ENCODE measurements at places on chromosomes 6 and 20. TPM values are rescaled to one million over a fixed set of nuclear protein-coding genes. Genes with fewer than 3 reads are reported as not detected.

- no peaks in the 10 kb centered on the region for H3K36me3 ChIP-seq
- no peaks in the 10 kb centered on the region for H3K4me1 ChIP-seq
- H3K27ac ChIP-seq = no peak overlapping the region
- no peak overlapping the region for H3K4me3 ChIP-seq
- peaks cover 6% of the 10 kb centered on the region for H3K27me3 ChIP-seq
Measured at GRCh38 chr6:168126566-168127383, 47.8 kb upstream of the FRMD1 start.

The C20orf96 gene
- total RNA-seq = 5.9 TPM

The BPIFA2 gene
- total RNA-seq = not detected

DNA sequence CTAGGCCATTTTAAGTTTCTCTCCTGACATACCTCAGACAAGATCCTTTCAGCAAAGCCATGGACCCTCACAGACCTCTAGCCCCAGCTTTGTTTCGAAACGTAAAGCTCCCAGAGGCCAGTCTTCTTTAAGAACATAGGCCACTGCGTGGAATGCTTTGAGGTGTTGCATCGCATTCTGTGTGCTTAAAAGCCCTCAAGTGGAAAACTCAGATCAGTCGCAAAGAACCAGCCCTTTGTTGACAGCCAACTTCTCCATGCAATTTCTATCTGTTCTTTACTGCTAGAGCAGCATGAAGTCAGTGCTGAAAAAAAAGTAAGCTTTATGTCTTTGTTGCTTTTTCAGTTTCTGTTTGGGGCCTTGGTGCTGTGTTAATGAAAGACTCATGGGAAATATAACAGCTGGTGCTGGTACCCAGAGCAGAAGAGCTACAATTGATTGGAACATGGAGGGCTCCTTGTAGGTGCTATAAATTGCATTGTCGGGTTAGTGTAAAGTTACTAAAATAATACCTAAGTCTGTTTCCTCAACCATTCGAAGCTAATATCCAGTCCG is 142.6 kb downstream of the MAP3K7 start:
- H3K27ac ChIP-seq = peak overlapping the region; percentile 3
- peak overlapping the region; percentile 2 for H3K4me3 ChIP-seq
- H3K36me3 ChIP-seq = peaks cover 17% of the 10 kb centered on the region
- no peaks in the 10 kb centered on the region for H3K27me3 ChIP-seq
- peaks cover 26% of the 10 kb centered on the region for H3K4me1 ChIP-seq
- DNase-seq = no peak

GRCh38 chr6:110325197-110325596 is 33.0 kb downstream of the METTL24 start:
- no peak for DNase-seq
- no peak overlapping the region for H3K4me3 ChIP-seq
- H3K4me1 ChIP-seq = no peaks in the 10 kb centered on the region
- peaks cover 6% of the 10 kb centered on the region for H3K27me3 ChIP-seq
- no peak overlapping the region for H3K27ac ChIP-seq

The L3MBTL3 gene
- 16.9 TPM for total RNA-seq

DNA sequence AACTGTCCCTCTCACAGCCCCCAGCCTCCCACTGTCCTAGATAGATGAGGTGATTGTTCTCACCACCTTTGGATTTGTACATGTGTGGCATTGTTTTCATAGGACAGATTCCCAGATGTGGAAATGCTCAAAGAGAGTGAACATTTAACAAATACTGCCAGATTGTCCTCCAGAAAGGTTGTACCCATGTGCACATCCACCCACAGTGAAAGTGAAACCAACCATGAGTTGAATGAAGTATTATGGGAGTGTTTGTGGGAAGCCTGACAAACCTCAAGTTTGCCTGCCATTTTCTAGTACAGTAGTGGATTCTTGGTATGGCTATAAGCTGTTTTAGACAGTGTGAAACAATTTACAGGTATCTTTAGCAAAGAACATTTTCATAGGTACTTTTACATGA is 42.7 kb downstream of the ANKRD6 start:
- H3K4me1 ChIP-seq = peaks cover 26% of the 10 kb centered on the region
- DNase-seq = peak; percentile 47
- H3K4me3 ChIP-seq = no peak overlapping the region
- peaks cover 2% of the 10 kb centered on the region for H3K27me3 ChIP-seq
- H3K27ac ChIP-seq = no peak overlapping the region

GRCh38 chr6:43706788-43707187 is 19.2 kb upstream of the MRPS18A start:
- H3K27ac ChIP-seq = no peak overlapping the region
- peaks cover 52% of the 10 kb centered on the region for H3K27me3 ChIP-seq
- H3K4me3 ChIP-seq = no peak overlapping the region
- no peaks in the 10 kb centered on the region for H3K36me3 ChIP-seq
- no peak for DNase-seq

DNA sequence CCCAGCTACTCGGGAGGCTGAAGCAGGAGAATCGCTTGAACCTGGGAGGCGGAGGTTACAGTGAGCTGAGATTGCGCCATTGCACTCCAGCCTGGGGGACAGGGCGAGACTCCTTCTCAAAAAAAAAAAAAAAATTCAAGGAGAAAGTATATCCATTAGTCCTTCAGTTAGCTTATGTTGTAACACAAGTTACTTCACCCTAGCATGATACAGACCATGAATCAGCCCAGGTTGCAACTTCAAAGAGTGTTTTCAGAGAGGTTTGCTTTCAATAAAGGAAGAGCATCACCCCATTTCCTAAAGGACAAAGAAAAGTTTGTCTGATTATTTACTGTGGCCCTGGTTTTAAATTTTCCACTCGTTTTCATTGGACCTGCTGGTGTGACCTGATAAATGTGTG is 73.0 kb downstream of the SERAC1 start:
- H3K4me3 ChIP-seq = no peak overlapping the region
- H3K36me3 ChIP-seq = peaks cover 57% of the 10 kb centered on the region
- DNase-seq = no peak
- H3K27ac ChIP-seq = no peak overlapping the region

The EPPIN gene
- not detected for total RNA-seq

The SLC16A10 gene
- 1.4 TPM for total RNA-seq

DNA sequence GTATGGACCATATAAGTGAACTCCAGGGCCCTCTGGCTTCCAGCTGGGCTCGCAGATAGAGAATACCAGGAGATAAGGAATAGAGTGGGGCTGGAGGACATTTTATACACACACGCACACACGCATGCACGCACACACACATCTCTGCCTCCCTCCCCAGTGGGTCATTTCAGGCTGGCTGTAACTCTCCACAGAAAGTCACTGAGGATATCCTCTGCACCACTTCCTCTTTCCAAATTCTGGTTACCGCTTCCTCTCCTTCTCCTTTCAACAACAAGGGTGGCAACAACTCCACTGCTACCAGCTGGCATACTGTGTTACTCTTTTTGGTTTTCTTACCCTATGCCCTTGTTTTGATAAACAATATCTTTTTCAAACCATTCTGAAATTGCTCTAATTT is 280.2 kb downstream of the COL12A1 start:
- H3K4me3 ChIP-seq = no peak overlapping the region
- no peaks in the 10 kb centered on the region for H3K36me3 ChIP-seq
- no peak overlapping the region for H3K27ac ChIP-seq
- no peaks in the 10 kb centered on the region for H3K27me3 ChIP-seq
- peaks cover 1% of the 10 kb centered on the region for H3K4me1 ChIP-seq

The SLPI gene
- total RNA-seq = 0.45 TPM

- no peak overlapping the region for H3K4me3 ChIP-seq
- DNase-seq = no peak
- peaks cover 17% of the 10 kb centered on the region for H3K4me1 ChIP-seq
- peaks cover 22% of the 10 kb centered on the region for H3K27me3 ChIP-seq
Measured at GRCh38 chr6:32327103-32327502, 44.6 kb downstream of the TSBP1 start.

- H3K36me3 ChIP-seq = no peaks in the 10 kb centered on the region
- peak overlapping the region; percentile 53 for H3K27ac ChIP-seq
- H3K4me1 ChIP-seq = peaks cover 42% of the 10 kb centered on the region
- DNase-seq = peak; percentile 34
- H3K27me3 ChIP-seq = no peaks in the 10 kb centered on the region
Measured at GRCh38 chr6:11732036-11732631, 46.5 kb downstream of the ADTRP start.

- H3K36me3 ChIP-seq = no peaks in the 10 kb centered on the region
- no peak overlapping the region for H3K27ac ChIP-seq
- DNase-seq = no peak
Measured at GRCh38 chr6:81889377-81890053, 137.0 kb upstream of the TENT5A start.

The GPR6 gene
- total RNA-seq = not detected

GRCh38 chr20:13425381-13426135 is 204.5 kb downstream of the ISM1 start:
- H3K36me3 ChIP-seq = peaks cover 3% of the 10 kb centered on the region
- H3K27me3 ChIP-seq = no peaks in the 10 kb centered on the region
- no peak for DNase-seq

- DNase-seq = peak; percentile 54
- H3K4me3 ChIP-seq = peak overlapping the region; percentile 62
- peaks cover 12% of the 10 kb centered on the region for H3K4me1 ChIP-seq
- peaks cover 23% of the 10 kb centered on the region for H3K27me3 ChIP-seq
Measured at GRCh38 chr6:3356056-3356823, 97.5 kb downstream of the PSMG4 start.

The FOXQ1 gene
- total RNA-seq = not detected

- H3K36me3 ChIP-seq = no peaks in the 10 kb centered on the region
- H3K27ac ChIP-seq = no peak overlapping the region
- H3K27me3 ChIP-seq = no peaks in the 10 kb centered on the region
- H3K4me3 ChIP-seq = no peak overlapping the region
- H3K4me1 ChIP-seq = peaks cover 38% of the 10 kb centered on the region
- no peak for DNase-seq
Measured at GRCh38 chr20:4136078-4136966, 121.0 kb upstream of the RNF24 start.

- peaks cover 40% of the 10 kb centered on the region for H3K4me1 ChIP-seq
- peak overlapping the region; percentile 73 for H3K4me3 ChIP-seq
- no peaks in the 10 kb centered on the region for H3K27me3 ChIP-seq
- H3K27ac ChIP-seq = peak overlapping the region; percentile 76
Measured at GRCh38 chr6:143536461-143536865, 24.9 kb upstream of the FUCA2 start.

DNA sequence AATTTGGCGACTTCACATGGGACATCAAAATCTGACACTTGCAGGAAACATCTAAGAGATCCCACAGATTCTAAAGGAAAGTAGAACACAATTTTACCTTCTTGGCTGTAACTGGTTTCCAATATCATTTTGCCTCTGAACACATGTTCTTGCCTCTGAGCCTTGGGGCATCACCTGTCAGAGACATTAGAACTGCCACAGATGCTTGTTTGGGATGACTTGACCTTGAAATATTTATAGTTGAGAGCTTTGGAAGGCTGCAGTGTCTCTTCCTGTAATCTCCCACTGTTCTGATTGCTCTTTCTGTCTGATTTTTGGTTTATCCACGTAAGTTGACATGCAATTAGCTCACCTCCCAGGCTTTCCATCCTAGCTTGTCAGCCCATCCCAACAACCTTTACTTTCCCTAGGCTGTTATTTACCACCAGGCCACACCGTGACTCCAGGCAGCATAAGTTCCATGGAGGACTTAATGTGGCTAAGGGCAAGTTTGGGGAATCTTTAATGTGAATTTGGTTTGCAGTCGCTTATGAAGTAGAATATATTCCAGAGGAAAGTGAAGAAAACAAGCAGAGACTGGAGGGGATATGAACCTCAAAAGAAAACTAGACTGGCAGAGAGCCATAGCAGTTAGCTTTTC is 256.5 kb upstream of the RIN2 start:
- no peaks in the 10 kb centered on the region for H3K36me3 ChIP-seq
- no peak overlapping the region for H3K4me3 ChIP-seq
- H3K4me1 ChIP-seq = no peaks in the 10 kb centered on the region
- no peak overlapping the region for H3K27ac ChIP-seq
- no peak for DNase-seq

The CDH22 gene
- total RNA-seq = not detected

DNA sequence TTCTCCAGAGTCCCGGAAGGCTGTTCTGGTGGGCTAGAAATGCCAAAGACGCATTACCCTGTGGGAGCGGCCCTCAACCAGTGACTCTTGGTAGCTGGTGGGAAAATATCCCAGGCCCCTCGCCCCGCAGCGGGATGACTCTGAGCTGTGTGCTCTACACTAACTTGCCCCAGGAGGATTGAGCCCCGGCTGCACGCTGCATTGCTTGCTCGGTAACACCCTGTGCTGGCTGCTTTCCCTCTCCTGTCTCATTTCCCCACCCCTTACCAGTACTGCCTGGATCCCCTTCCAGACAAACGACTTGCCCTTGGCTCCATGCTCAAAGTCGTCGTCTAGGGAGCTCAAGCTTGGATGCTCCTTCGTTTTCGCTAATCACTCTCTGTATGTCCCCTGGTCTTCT is 411.8 kb upstream of the SULF2 start:
- no peak overlapping the region for H3K4me3 ChIP-seq
- no peaks in the 10 kb centered on the region for H3K27me3 ChIP-seq
- DNase-seq = no peak
- no peak overlapping the region for H3K27ac ChIP-seq
- no peaks in the 10 kb centered on the region for H3K4me1 ChIP-seq

DNA sequence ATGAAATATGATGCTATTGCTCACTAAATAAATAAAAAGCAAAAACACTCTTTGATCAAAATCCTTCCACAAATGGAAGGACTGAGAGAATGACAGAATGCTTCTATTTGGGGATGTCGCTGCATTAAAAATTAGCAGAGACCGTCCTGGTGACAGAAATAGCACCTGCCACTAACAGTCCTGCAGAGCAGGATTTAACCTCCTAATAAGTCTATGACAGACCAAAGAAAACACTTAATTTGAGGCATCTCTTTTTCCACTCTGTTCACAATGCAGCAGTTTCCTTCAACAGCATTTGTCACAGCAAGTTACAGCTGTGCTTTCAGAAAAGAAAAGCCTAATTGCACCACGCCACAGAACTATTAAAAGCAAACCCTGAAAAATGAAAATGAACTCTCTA is 140.6 kb upstream of the BEND6 start:
- no peak overlapping the region for H3K4me3 ChIP-seq
- no peak for DNase-seq
- peaks cover 5% of the 10 kb centered on the region for H3K27me3 ChIP-seq
- H3K27ac ChIP-seq = no peak overlapping the region
- no peaks in the 10 kb centered on the region for H3K4me1 ChIP-seq
- H3K36me3 ChIP-seq = no peaks in the 10 kb centered on the region

DNA sequence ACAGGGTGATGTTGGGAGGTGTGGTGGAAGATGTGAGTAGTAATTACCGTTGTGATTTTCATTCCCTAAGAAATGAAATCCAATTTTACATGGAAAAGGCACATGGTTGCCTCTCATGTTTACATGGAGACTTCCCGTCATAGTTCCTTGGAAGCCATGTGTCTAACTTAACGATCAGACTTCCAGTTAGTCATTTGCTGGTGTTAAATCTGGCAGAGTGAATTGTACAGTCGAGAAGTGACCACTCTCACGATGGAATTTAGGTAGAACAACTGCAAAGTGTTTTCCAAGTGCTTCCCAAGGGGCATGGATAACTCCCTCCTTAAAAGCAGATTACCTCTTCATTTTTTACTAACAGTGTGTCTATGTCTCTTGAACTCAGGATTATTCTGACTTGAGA is 145.8 kb upstream of the CCN2 start:
- no peak overlapping the region for H3K27ac ChIP-seq
- no peaks in the 10 kb centered on the region for H3K36me3 ChIP-seq
- H3K27me3 ChIP-seq = no peaks in the 10 kb centered on the region
- H3K4me3 ChIP-seq = no peak overlapping the region

The THEMIS gene
- 68.2 TPM for total RNA-seq

All from activated CD4-positive, alpha-beta memory T cell treated with anti-CD3 and anti-CD28 coated beads, Interleukin-2, amount 10 ng/mL, durations not matched to agents 7 days and 5 days (primary cell).